Spleen (tissue), 13 donors: ENCODE measurements at places on chromosomes 2 and 18. TPM values are rescaled to one million over a fixed set of nuclear protein-coding genes. Genes with fewer than 3 reads are reported as not detected.

DNA sequence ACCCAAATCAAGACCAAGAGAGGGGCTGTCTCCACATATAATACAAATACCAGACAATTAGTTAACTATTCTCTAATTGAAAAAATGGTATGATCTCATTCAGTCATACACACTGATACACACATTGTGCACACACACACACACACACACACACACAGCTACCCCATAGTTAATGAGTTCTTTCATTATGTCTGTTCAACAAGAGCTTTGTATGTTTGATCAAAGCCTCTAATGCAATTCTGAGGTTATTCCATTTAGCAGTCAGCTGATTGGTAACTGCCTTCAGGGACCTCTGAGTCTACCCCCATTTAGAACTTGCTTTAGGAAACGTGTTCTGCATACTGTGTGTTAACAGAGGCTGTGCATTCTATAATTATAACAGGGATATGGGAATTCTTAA is 741.4 kb upstream of the LRRTM4 start:
- DNase-seq = no peak

GRCh38 chr2:107461301-107461700 is 365.4 kb upstream of the RGPD4 start:
- no peak for DNase-seq

DNA sequence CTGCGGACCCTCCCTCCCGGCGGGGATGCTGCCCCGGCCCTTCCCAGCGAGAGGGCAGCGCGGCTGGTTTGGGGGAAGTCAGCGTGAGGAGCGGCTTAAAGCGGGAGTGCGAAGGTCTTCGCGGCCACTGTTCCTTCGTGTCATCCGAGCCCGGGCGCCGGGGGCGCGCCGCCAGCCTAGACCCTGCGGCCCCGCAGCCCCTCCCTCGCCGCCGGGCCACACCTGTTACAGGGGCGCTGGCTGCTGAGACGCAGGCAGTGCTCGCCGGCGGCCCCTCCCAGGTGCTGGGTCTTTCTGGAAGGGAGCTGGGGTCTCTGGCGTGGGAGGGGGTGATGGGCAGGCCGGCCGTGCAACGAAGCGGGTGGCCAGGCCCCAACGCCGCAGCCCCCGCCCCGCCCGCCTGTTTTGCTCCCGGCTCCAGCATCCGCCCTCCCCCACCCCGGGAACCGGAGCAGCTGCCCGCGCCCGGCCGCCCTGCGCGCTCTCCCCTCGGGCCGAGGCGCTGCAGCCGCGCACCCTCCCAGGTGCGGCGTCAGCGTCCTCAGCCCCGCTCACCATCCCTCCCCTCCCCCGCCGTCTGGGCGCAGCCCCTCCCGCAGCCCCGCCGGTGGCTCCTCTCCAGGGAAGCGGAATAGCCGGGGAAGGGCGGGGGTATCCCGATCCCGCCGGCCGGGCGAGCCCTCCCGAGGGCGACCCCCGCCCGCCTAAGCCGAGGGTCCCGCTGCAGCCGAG is 727 bp downstream of the KIF1A start:
- peak; percentile 63 for DNase-seq

DNA sequence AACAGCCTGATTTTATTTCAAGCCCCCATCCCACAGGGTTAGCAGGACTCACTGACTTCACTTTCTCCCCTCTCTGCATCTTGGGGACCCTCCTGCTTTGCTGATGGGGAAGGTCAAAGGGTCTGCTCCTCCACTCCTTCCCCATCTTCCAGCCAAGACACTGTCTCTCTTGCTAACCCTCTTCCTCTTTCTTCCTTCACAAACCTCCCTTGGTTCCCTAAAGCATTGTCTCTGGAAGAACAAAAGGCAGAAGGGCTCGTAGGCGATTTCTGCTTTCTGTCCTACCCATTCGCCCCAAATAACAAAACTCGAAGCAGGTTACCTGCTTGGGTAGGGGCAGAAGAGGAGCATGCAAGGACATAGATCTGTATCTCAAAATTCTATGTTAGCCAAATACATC is 5.5 kb upstream of the SLC4A3 start:
- no peak for DNase-seq

- peak; percentile 49 for DNase-seq
Measured at GRCh38 chr2:8502316-8502715, 179.5 kb upstream of the ID2 start.

GRCh38 chr2:75389271-75389670 is 171.5 kb downstream of the EVA1A start:
- no peak for DNase-seq

GRCh38 chr2:152304836-152305235 is 30.1 kb upstream of the FMNL2 start:
- no peak for DNase-seq

- DNase-seq = no peak
Measured at GRCh38 chr18:21363348-21363747, 121.3 kb downstream of the GREB1L start.

DNA sequence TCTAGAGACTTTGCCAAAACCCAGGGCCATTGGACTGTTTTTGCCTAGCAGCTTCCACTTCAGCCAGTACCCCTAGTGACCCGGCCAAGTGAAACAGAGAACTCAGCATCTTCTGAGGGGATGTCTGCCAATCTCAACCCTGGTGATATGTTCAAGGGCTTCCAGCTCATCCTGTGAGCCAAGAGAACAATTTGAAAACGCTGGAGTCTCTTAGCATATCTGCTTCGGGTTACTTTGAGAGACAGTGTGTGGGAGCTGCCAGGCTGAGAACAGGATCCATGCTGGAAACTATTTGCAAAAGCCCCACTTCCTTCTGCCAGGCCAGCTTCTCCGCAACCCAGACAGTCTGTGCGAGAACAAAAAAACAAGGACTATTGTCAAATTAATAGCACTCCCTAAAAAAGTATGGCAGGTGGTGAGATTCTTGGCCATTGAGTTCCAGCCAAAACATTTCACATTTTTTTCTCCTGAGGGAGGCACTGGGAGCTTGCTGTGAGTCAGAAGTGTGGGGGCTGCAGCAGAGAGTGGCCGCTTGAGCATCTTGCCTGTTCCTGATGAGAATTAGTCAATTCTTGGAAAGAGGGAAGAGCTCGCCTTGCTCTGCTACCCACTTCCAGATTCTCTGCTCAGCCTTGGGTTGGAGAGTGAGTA is 395.6 kb upstream of the TRIB2 start:
- no peak for DNase-seq

GRCh38 chr18:35514283-35514682 is 16.5 kb upstream of the INO80C start:
- no peak for DNase-seq

- no peak for DNase-seq
Measured at GRCh38 chr2:215745331-215745730, 268.0 kb downstream of the MREG start.

GRCh38 chr2:120289221-120289906 is 36.7 kb downstream of the RALB start:
- no peak for DNase-seq

GRCh38 chr2:137208431-137208891 is 443.1 kb downstream of the THSD7B start:
- DNase-seq = no peak

CDCA7 gene
- polyA plus RNA-seq = 2.5 TPM

SRD5A2 gene
- not detected for polyA plus RNA-seq

DNAH7 gene
- polyA plus RNA-seq = 0.11 TPM

IL36RN gene
- polyA plus RNA-seq = not detected

POTEJ gene
- not detected for polyA plus RNA-seq

DPY30 gene
- polyA plus RNA-seq = 84.9 TPM

CIB4 gene
- not detected for polyA plus RNA-seq
